Activated CD4-positive, alpha-beta T cell treated with anti-CD3 and anti-CD28 coated beads, Interleukin-2, amount 50 U/mL, for 24 hours (primary cell): ENCODE measurements at places on chromosomes 16 and 17.

GRCh38 chr17:56577190-56577842 is 16.2 kb upstream of the NOG start:
- DNase-seq: no peak

GRCh38 chr16:79163691-79164387 is 436.7 kb downstream of the MAF start:
- no peak for DNase-seq

GRCh38 chr17:77419547-77420094 is 278.9 kb downstream of the SEC14L1 start:
- DNase-seq: no peak

DNA sequence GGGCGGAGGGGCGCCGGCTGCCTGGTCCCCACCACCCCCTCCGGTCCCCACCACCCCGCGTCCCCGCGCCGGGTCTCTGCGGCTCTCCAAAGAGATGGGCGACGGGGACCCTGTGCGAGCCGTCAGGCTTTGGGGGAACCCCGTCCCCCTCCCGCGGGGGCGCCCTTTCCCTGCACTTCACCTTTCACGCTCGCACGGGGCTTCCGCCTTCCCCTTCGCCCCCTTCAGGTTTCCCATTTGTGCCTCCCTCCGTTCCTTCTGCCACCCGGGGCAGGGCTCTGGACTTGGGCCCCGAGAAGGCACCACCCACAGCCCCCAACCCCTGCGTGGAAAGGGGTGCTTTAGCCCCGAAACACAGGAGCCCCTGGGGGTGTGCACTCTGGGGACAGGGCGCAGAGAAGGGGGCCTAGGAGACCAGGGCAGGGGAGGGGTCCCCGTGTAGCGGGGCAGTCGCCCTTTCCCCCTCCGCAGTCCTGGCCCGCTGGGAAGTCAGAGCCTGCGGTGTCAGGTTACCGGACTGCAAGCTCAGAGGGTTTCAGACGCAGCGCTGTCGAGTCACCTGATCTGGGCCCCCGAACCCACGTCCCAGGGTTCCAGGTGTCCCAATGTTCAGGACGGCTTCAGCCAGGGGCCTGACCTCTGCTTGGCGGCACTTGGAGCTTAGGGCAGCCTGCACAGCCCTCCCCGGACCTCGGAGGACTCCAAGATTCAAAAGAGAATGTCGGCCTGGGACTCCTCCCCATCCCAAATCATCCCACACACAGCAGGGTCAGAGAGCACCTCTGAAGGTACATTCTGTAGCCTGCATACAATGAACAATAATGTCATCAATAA is 6.7 kb upstream of the CCDC92B start:
- no peak for DNase-seq

GRCh38 chr16:16017812-16018211 is 68.4 kb downstream of the ABCC1 start:
- DNase-seq: no peak

- no peak for DNase-seq
Measured at GRCh38 chr17:78796517-78796900, 14.4 kb upstream of the CYTH1 start.

GRCh38 chr16:49623501-49624266 is 232.2 kb downstream of the ZNF423 start:
- DNase-seq: no peak

- no peak for DNase-seq
Measured at GRCh38 chr17:77856551-77857305, 101.8 kb upstream of the TNRC6C start.

DNA sequence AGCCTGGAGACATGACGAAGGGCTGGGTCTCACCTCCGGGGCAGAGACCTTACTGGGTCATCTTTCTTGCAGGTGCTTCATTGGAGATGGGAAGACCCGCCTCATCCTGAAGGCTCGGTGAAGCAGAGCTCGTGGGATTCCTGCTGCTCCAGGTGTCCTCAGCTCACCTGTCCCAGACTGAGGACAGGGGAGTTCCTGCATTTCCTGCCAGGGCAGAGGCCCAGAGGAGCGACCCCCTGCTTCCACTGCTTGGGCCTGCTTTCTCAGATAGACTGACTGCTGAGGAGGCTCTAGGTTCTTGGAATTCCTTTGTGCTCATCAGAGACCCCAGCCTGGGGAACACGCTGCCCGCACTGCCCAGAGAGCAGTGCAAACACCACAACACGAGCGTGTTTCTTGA is 11.6 kb downstream of the AQP8 start:
- DNase-seq: no peak

- no peak for DNase-seq
Measured at GRCh38 chr17:56635641-56636040, 42.1 kb downstream of the NOG start.

DNA sequence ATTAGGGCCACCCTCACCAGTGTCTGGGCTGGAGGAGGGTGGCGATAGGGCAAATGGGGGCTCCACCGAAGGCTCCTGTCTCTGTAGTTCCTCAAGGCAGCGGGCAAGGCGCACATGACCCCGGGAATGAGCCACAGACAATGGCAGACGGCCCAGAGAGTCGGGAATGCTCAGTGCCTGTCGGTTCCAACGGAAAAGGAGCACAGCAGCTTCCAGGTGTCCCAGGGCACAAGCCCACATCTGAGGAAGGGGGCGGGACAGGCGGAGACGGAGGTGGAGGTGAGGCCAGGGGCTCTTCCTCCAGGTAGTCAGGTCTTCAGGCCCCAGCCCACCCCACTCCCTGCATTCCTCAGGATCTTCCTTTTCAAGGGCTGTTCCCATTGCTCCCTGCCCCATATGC is 5.1 kb upstream of the SPAG7 start:
- DNase-seq: no peak

DNA sequence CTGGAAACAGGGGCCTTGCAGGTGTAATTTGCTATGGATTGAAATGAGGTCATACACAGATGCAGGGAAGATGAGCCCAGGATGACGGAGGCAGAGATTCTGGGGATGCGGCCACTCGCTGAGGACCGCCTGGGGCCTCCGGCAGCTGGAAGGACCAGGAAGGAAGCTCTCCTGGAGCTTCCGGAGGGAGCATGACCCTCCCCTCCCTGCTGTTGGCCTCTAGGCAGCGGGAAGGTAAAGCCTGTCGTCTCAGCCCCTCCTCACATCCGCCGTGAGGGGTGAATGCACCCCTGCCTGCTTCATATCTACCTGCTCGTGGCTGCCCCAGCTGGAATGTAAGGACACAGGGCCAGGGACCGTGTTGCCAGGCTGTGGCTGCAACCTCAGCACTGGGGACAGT is 29.1 kb upstream of the ZNF469 start:
- no peak for DNase-seq

- DNase-seq: no peak
Measured at GRCh38 chr16:68400924-68401460, 47.3 kb downstream of the SMPD3 start.

DNA sequence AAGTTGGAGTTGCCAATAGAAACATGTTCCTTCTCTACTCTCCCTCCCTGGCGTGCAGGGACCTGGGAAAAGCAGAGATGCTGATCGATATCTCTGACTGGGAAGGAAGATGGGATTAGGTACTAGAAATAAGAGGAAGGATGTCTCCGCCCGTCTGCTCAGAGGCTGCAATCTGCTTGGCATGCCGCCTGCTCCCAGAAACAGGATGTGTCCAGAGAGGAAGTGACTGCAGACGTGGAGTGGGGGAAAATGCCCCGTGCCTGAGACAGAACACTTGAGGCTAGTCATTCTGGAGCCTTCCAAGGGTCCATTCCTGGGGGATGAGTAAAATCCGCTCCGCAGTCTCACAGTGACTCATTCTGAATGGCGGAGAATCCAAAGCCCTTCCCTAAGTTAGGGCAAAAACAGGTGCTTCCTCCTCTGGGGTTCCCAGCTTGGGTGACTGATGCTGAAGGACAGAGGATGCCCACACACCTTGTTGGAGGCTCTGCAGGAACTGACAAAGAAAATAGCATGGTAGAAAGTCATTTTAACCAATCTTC is 45.0 kb upstream of the SMURF2 start:
- DNase-seq: no peak

- no peak for DNase-seq
Measured at GRCh38 chr17:57663326-57664070, 81.6 kb downstream of the CCDC182 start.

DNA sequence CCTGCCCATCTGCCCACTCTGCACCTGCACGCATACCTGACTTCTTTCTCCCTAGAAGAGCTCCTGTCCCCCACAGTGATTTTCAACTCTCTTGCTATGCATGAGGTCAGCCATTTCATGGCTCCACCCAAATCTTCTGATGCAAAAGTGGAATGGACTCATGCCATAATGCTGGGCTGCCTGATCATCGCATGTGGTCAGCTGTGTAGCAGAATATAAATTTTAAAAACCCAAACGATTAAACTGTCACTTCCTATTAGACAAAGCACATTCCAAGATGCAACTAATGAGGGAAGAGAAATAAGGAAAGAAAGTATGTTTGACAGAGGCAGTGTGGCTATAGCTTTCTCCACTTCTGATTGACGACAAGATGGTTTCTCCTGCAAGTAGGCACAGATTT is 26.1 kb downstream of the GRIN2A start:
- no peak for DNase-seq

DNA sequence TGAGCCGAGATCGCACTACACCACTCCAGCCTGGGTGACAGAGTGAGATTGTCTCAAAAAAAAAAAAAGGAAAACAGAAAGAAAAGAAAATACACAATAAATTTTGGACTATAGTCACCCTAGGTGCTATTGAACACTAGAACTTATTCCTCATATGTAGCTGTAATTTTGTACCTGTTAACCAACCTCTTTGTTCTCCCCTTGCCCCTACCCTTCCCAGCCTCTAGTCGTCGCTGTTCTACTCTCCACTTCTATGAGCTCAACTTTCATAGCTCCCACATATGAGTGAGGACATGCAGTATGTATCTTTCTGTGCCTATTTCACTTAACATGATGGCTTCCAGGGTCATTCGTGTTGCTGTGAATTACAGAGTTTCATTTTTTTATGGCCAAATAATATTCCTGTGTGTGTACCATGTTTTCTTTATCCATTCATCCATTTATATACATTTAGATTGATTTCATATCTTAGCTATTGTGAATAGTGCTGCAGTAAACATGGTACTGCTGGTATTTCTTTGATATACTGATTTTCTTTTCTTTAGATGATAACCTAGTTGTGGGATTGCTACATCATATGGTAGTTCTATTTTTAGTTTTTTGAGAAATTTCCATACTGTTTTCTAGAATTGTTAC is 28.3 kb downstream of the VPS35L start:
- DNase-seq: no peak

DNA sequence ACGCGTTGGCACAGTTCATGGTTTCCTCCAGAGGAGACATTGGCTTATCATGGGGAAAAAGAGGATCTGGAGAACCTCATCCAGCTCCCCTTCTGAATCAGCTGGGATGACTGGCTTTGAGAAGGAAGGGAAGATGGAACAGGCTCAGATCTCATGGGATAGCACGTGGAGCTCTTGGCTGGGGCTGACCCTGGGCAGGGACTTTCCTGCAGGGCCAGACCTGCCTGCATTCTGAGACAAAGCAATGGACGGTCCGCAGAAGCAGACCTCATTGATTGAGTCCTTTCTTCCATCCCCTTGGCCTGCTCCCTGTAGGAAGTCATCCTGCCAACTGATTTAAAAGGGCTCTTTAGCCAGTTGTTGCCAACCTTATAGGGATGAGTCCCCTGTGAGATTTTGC is 26.2 kb downstream of the PLCD3 start:
- no peak for DNase-seq

- no peak for DNase-seq
Measured at GRCh38 chr16:25855063-25855462, 163.3 kb downstream of the HS3ST4 start.

- DNase-seq: no peak
Measured at GRCh38 chr17:67478401-67479041, 101.4 kb downstream of the PITPNC1 start.

DNA sequence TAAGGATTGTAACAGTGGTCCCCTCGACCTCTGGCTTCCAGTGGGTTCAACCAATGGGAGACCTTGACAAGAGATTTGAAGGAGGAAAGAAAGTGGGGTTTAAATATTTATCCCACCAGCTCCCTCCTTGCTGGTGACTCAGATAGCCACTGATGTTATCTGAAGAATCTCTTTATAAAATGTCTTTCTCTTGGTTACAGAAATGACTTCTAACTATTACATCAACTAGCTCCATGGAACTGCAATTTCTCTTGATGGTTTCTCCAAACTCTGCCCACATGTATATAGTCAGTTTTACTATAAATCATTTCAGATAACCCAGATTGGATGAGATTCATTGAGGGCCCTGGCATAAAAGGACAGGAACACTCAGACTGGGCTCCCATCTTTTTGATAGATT is 920.2 kb upstream of the SOX9 start:
- no peak for DNase-seq

DNA sequence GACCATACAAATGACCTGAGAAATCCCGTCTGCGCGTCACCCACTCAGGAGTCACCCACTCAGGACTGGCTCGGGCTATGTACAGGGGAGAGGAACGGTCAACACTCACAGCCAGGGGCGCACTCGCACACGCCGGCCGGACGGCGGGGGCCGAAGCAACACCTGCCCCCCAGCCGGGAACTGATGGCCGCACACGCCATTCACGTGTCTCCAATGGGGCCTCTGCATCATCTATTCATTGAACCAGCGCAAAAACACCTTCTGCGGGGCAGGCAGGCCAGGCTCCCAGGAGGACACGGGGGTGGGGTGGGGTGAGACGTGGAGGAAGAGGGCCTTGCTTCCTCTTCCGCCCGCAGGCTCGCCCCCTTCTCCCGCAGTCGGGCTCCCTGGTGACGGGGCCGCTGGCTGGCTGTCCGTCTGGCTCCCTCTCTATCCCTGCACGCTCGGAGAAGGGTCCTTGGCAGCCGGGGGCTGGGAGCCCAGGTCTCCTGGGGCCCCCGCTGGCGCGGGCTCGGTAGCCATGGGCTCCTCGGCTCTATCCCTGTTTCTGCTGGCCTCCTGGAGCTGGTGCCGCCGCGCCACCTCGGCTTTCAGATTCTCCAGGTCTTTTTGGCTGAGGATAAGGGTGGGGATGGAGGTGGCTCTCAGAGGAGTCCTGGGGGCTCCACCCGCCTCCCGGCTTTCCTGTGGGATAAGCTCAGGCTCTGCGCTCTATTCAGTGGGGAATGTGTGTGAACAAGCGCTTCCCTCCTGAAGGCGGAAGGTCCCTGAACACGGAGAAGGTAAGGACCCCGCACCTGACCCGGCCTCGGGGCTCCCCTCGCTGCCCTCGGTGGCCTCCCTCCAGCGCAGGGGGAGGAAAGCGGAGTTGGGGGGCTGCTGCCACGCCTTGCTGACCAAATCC is 21.1 kb downstream of the CLUH start:
- DNase-seq: no peak
